ENCODE measurements at places on chromosomes 1 and 21.

DNA sequence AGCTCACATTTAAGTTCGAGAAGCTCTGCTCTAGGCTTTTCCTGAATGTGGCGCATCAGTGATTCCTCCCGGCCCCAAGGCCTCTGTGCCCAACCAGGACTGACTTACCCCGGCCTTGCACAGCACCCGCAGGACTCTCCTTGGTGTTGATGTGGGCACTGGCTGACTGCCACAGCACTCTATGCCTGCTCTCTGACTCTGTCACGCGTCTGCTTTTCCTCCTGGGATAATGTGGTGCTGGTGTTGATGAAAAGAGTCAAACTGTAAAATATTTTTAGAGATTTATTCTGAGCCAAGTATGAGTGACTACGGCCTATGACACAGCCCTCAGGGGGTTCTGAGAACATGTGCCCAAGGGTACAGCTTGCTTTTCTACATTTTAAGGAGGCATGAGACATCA, 15.5 kb upstream of the SLC2A5 start:
- DNase-seq, result no peak

- no peak for DNase-seq
Measured at GRCh38 chr1:225695578-225696337, 42.8 kb upstream of the ENAH start.

GRCh38 chr1:222546548-222547259, 1.2 kb downstream of the HHIPL2 start:
- peak; percentile 79 for DNase-seq

DNA sequence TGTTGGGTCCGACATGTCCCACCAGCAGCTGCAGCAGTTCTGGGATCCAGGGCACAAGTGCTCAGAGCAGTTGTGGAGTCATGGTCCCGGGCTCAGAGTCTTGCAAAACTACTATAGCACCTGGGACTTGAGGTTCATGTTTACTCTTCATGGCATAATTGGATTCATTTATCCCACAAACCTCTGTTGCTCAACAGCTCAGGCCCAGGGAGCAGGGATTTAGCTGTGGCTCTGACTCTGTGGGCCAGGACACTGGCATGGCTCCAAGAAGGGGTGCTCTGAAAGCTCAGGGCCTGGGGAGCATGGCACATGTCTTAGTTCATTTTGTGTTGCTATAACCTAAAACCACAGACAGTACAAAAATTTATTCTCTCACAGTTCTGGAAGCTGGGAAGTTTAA, 626.7 kb upstream of the ADGRL2 start:
- DNase-seq, result no peak

GRCh38 chr1:35475356-35475755, 81.8 kb downstream of the KIAA0319L start:
- DNase-seq, result no peak

DNA sequence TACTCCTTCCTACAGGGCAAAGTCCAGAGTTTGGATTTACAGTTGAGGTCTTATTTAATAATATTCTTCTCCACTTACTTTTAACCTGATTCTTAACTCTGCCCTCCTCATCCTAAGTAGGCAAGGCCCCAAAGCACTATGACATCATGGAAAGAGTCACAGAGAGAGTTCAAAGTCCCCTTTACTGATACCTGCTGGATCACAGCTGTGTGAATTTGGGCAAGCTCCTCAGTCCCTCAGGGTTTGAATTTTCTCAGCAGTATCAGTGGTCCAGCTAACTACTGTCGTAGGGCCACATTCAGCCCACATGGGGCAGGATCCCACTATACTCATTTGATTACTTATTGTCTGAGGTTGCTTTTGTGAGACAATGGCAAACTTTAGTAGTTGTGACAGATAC, 16.0 kb downstream of the TYW3 start:
- no peak for DNase-seq

DNA sequence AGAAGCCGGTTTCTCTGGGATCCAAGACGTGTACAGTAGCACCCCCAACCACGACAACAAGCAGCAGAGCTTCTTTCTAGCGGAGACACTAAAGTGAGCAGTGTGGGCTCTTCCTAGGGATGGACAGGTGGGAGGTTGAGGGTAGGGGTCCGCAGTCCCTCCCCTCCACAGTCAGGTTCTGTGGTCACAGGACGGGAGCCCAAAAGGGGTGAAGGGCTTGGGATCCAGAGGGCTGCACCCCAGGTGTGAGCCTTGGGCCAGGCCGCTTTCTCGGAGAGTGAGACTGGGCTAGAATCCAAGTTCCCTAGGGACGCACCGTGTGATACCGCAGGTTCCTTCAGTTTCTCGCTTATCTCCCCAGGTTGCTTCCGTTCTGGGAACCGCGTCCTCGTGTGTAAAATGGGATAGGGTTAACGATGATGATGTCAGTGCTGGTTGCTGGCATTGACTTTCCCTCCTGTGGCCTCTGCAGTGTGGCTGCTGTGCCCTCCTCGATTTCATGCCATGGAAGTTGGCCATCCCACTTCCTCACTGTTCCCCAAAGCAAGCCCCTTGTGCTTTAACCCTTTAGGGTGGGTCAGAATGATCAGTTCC, 17.3 kb upstream of the SELENON start:
- no peak for DNase-seq

- no peak for DNase-seq
Measured at GRCh38 chr1:24089743-24090555, 22.0 kb downstream of the MYOM3 start.

- DNase-seq, result no peak
Measured at GRCh38 chr21:15353546-15353945, 288.7 kb upstream of the NRIP1 start.

DNA sequence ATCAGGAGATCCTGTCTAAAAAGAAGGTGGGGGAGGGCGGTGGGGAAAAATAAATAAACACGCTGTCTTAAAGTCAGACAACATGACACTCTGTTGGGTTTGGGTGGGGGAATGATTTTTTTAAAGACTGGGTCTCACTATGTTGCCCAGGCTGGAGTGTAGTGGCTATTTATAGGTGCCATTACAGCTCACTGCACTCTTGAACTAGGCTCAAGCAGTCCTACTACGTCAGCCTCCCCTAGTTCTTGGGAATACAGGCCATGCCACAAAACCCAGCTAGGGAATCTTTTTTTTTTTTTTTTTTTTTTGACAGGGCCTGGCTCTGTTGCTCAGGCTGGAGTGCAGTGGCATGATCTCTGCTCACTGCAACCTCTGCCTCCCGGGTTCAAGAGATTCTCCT, 2.4 kb upstream of the SNRPE start:
- no peak for DNase-seq

DNA sequence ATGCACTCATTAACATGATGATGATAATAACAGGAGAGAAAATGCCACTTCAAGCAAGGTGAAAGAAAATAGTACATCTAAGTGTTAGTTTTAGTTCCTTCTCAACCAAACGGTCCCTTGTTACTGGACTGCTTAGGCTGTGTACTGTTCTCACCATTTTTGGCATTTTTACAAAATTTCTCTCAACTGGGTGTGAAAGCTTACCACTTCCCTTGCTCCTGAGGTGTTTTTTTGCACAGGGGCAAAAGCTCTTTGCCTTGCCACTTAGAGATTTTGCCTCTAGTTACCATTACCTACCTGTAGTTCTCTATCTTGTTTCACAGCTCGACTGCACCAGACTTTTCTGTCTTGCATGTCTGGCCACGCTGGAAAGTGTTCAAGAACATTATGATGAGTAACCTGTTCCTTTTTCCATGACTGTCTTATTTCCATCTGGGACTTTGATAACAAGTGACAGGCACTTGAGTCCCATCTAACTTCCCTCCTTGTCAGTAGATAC, 10.7 kb downstream of the NEK7 start:
- DNase-seq, result no peak

DNA sequence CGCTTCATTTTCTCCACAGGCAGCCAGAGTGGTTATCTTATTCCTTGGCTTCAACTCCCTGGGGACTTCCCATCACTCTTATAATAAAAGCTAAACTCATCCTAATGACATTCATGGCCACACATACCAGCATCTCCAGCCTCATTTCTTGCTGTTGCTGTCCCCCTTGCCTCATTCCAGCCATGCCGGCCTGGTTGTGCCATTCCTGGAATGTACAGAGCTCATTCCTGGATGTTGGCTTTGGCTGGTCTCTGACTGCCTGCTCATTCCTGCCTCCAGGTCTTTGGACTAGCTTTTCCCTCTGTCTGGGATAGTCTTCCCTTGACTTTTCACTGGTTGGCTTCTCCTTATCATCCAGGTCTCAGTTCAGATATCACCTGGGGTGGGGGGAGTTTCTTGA, 2.4 kb upstream of the PEF1 start:
- no peak for DNase-seq

- no peak for DNase-seq
Measured at GRCh38 chr1:37753473-37754321, 11.2 kb downstream of the EPHA10 start.

- no peak for DNase-seq
Measured at GRCh38 chr21:17631195-17631594, 18.5 kb upstream of the BTG3 start.

GRCh38 chr21:45479691-45480675, 62.3 kb downstream of the SLC19A1 start:
- no peak for DNase-seq

Data from A549 (cell line).